Muscle of arm (tissue), 14 donors: ENCODE measurements at places on chromosomes 16 and 17. TPM values are rescaled to one million over a fixed set of nuclear protein-coding genes. Genes with fewer than 3 reads are reported as not detected.
A peak's percentile ranks its signal among the peaks of the same experiment; 100 is the strongest.

Gene SRCIN1
- not detected for polyA plus RNA-seq

Gene ZFP3
- 10.8 TPM for polyA plus RNA-seq

Gene HCRT
- 0.32 TPM for polyA plus RNA-seq

Gene CMTM2
- 0.34 TPM for polyA plus RNA-seq

DNA sequence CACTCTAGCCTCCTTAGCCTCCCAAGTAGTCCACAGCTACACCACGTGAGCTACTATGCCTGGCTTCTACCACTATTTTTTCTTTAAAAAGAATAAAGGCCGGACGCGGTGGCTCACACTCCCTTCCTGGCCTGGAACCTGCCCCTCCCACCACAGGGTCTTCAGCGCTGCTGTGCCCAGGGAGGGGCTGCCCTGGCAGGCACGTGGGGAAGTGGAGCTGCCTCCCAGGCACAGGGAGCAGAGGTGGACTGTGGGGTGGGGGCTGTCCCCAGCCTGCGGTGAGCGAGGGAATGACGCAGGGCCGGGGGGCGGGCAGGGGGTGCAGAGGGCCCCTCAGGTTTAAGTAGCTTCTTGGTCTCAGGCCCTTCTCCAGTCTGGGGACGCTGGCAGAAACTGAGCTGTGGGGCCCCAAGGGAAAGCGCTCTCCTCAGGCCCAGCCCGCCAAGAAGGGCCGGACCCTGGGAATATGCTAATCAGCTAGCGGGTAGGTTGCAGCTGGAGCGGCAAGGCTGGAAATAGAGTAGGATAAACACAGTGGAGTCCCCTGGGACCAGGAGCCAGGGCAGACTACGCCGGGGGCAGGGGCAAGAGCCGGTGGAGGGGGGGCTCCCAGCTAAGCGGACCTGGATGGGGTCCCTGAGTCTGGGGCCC lies 46.8 kb downstream of the TIMM22 start:
- no peak for DNase-seq

DNA sequence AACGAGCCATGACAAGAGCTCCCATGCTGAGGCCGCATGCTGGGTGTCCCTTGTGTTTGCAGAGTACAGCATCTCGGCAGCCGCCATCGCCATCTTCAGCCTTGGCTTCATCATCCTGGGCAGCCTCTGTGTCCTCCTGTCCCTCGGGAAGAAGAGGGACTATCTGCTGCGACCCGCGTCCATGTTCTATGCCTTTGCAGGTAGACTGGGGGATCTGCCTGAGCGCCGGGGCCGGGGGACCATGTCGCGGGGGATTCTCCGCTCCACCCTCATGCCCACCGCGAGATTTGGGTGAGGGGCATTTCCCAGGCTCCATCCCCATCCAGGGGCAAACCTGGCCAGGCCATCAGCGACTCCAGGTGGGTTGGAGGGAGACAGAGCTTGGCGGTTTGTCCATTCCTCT lies 10.7 kb downstream of the CACNG1 start:
- DNase-seq: no peak

GRCh38 chr17:1796800-1797199 lies 32.9 kb downstream of the SMYD4 start:
- no peak for DNase-seq

DNA sequence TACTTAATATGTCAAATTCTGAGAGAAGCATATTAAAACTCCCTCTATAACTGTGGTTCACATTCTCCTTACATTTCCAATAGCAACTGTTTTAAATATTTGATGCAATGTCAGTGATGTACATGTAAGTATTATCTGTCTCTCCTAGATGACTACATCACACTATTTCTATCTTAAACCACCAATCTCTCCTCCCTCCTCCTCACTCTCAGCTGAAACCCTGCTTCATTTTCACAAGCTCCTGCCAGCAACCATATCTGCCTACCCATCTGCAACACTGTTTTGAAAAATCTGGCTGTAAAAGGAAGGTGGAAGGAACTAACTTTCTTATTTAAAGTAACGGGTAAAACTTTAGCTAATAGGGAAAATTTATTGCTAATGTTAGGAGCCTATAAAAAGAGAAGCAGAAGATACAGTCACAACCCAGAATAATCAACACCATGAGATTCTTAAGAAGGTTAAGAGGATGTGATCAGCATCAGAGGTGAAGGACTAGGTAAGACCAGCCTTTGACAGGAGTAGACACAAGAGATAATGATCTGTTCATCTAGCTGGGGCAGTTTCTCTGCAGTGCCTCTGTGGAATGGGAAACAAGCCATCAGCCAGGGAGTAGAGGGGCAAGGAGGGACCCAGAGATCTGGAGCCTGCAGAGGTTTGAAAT lies 31.0 kb downstream of the MYH10 start:
- no peak for DNase-seq

DNA sequence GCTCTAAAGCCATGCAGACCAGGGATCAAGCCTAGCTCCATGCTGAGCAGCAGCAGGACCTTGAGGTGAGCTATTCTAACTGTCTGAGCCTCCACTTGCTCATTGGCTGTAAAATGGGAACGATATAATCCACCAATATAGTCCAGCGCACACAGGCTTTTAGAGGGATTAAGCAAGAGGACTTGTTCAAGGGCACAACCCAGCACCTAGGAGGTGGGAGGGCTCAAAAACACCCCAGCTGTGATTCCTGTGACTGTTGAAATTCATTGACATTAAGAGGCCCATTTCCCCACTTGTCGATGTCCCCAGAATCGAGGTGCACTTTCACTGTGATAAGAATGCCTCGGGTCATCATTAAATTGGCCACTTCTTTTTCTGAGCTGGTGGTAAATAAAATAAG lies 4.1 kb downstream of the USH1G start:
- no peak for DNase-seq

GRCh38 chr16:66703406-66704215 lies 7.1 kb upstream of the CMTM4 start:
- peak; percentile 66 for DNase-seq

DNA sequence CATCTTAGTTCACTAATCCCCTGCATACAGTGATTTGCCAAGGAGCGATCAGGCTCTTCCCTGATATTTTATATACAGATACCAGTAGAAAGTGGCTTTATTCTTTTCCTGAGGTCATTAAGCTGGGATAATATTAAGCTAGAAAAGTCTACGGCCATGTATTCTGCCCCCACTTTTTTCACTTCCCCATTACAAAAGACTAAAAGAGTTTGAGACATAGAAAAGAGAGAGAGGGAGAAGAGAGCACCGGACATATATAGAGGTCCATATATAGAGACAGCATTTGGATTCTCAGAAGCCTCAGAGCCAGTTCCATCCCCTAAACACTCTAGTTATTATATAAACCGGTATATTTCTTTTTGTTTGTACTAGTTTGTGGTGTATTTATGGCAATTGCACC lies 166.5 kb upstream of the ANKFN1 start:
- DNase-seq: no peak

GRCh38 chr16:28504707-28505404 lies 1.8 kb downstream of the IL27 start:
- DNase-seq: no peak

DNA sequence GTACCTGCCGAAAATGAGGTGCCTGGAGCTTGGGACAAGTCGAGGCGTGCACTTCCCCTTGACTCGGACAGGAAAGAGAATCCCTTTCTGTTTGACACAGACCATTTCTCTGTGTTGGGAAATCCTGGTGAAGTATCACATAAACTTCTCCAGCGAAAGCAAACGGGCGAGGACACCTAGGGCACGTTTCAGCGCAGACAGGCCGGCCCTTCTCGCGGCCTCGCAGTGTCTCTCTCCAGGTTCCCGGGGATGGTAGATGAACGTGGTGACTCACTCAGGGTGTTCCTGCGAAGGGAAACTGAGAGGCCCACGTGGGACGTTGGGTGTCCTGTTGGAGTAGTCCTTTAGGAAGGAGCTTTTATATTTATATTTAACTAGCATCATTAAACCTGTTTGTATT lies 36.3 kb upstream of the ZNF750 start:
- DNase-seq: no peak

- DNase-seq: no peak
These were observed 30.0 kb upstream of the RHBDL3 start for GRCh38 chr17:32235588-32235987.

- DNase-seq: peak; percentile 29
These were observed 152.2 kb upstream of the TBX2 start for GRCh38 chr17:61247439-61247838.

GRCh38 chr16:17519101-17519955 lies 48.6 kb upstream of the XYLT1 start:
- DNase-seq: peak; percentile 61
